ENCODE measurements at places on chromosomes 13 and 19.

- DNase-seq: no peak
Measured at GRCh38 chr13:76812206-76812897, 73.9 kb downstream of the KCTD12 start.

DNA sequence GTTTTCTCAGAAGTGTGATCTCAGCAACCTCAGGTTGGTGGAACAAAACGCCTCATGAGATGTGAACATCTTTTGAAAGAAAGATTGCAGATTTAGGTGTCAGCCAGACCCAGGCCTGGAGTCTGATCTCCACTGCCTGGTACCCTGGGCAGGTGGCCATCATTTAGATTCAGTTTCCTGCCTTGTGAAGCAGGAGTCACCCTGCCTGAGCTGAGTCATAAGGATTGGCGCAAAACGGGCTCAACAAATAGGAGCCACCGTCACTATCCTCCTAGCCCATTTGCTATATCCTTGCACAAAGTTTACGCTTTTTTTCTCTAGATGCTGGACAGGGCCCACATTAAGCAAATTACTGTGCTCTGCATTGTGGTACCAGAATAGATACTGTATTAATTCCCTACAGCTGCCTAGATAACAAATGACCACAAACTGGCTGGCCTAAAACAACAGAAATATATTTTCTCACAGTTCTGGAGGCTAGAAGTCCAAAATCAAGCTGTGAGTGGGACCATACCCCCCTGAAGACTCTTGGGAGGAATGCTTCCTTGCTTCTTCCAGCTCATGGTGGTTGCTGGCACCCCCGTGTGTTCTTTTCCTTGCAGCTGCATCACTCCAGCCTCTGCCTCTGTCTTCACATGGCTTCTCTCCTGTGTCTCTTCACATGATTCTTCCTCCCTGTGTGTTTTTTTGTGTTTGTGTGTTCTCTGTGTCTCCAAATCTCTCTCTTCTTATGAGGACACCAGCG, 38.2 kb downstream of the TNFSF11 start:
- DNase-seq: no peak

GRCh38 chr13:40624383-40624782, 42.1 kb downstream of the FOXO1 start:
- DNase-seq: no peak

DNA sequence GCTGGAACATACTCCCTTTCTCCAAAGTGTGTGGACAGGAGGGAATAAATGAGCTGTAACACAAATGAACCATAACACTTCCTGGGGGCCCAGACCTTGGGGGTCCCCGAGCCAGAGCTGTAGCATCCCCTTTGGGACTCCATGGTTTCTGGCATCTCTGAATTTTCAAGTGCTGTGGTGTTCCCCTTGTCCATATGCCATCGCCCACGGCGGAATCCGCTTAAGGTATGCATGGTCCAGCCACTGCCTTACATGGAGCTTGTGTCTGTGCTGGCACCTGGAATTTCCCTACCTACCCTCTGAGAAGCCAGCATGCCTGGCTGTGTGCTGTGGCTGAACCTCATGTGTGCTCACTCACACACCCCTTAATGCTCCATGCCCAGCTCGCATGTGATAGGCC, 943.6 kb downstream of the SLITRK1 start:
- no peak for DNase-seq

- DNase-seq: no peak
Measured at GRCh38 chr19:1566392-1567115, 1.6 kb downstream of the MEX3D start.

- DNase-seq: no peak
Measured at GRCh38 chr13:87736849-87737385, 65.7 kb downstream of the SLITRK5 start.

DNA sequence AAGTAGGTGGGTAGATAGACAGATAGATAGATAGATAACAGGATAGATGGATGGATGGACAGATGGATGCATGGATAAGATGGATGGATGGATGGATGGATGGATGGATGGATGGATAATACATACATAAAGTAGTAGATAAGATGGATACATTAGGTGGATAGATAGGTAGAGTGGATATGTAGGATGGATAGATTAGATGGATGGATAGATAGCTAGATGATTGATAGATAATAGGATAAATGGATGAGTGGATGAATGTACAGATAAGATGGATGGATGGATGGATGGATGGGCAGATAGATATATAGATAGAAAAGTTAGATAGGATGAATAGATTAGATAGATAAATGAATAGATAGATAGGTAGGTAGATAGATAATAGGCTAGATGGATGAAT, 2.1 kb downstream of the CYP4F3 start:
- DNase-seq: no peak
